Effector CD4-positive, alpha-beta T cell (primary cell): ENCODE measurements at places on chromosomes 2 and 18.

- no peak for DNase-seq
Measured at GRCh38 chr2:36779462-36779861, 83.0 kb downstream of the VIT start.

- peak; percentile 19 for DNase-seq
Measured at GRCh38 chr2:241507430-241508239, 749 bp downstream of the STK25 start.

DNA sequence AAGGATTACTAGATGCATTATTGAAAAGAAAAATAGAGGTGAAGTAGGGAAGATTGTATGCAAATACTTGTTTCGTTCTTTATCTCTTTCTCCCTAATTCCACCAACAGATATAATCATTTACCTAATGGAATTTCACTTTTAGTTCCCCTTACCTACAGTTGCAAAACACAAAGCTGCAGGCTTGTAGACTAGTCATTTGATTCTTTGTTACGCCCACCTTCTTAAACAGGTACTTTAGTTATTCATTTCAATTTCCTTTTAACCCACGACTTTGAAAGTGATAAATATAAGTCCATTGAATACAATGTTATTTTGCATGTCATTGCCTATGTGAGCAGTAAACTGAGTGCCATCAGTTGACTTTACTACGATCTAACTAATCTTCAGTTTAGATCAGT, 3.9 kb upstream of the HRH4 start:
- no peak for DNase-seq

DNA sequence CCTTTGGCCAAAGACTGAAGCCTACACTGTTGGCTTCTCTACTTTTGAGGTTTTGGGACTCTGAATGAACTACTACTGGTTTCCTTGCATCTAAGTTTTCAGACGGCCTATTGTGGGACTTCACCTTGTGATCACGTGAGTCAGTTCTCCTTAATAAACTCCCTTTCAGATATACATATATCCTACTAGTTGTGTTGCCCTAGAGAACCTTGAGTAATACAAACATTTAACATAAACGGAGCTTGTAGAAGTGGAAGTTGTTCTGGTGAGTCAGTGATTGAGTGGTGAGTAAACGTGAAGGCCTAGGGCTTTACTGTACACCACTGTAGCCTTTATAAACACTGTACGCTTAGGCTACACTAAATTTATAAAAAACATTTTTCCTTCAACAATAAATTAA, 107.2 kb upstream of the CDH2 start:
- DNase-seq: no peak

- DNase-seq: no peak
Measured at GRCh38 chr2:28117104-28117596, 226.6 kb downstream of the BABAM2 start.

DNA sequence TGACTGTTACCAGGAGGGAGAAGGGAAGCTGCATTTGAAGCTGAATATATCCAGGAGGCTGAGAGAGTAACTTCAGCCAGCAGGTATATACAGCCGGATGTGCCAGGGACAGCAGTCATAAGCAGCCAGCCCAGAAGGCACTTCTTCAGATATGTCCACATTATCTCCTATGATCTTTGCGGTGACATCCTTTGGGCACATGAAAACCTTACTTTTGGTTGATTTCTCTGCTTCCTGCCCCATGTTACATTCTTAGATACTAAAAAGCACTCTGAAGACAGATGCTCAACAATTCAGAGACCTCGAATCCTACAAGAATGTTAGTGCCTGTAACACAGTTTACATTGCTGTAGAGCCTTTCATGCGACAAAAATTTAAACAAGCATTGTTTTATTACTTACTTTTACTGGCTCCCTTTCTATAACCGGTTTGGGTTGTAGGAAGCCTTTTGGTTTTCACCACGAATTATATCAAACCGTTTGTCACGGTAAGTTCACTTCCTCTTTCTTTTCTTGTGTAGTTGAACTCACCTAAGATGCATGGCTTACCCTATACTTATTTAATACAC, 50.3 kb upstream of the TLK1 start:
- peak; percentile 17 for DNase-seq

GRCh38 chr2:3637692-3638455, 20.1 kb upstream of the ALLC start:
- no peak for DNase-seq

GRCh38 chr2:197668296-197668695, 7.1 kb downstream of the RFTN2 start:
- no peak for DNase-seq

DNA sequence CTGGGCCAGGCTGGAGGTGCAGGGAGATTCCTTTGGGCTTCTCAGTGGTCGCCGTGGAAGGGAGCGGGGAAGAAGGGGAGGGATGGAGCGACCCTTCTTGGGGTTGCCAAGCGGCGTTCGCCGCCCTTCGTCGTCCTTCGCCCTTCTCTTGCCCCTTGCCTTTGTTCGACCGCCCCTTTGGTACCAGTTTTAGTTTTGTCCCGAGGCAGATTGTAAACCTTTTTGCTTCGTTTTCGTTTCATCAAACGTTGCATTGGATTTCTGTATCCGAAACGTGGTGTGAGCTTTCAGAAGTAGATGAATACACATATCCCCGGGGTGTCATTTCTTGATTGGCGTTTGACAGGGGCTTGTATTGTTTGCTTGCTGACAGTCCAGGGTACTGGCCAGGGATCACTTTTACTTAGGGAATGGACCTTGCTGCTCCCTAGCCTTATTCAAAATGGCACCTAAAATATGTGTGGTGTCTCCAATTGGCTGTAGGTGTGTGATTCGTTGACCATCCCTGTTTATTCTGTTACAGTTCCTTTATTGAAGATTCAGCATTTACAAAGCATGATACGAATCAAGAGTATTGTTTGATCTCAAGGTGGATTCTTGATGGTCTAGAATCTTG, 788 bp downstream of the USP14 start:
- DNase-seq: no peak

DNA sequence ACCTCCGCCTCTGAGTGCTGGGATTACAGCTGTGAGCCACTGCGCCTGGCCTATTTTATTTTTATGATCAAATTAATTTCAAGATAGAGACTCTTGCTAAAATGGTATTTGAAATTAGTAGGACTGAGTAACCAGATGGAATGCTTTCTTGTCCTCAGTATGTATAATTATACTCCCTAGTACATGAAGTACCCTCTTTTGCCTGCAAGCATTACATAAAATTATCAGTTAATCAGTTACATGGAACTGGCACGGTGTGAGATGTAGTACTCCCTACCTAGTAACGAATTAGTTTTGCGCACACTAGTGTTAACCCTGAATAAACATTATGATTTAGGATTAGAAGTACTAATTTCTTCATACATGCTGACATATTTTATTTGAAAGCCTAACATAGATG, 41.6 kb downstream of the RBBP8 start:
- no peak for DNase-seq

GRCh38 chr2:138689705-138690104, 90.5 kb downstream of the NXPH2 start:
- no peak for DNase-seq

GRCh38 chr2:232418466-232419244, 12.0 kb downstream of the ALPG start:
- no peak for DNase-seq
